ENCODE measurements at places on chromosomes 13 and 19.

DNA sequence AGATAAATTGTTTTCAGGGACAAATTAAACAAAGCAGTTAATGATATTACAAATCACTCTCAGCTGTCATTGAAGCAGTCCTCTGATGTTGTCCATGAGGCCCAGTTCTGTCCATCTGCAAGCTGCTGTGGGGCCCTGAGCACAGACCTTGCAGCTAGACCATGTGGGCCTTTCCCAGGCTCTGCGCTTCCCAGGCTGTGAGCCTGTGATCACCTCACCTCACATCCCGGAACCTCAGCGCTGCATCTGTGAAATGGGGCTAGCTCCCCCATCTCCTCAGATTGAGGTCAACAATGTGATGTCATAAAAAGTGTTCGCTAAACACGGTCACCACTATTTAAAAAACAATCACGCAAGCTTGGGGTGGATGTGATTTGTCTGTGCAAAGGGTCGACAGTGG, 51.9 kb upstream of the UQCRFS1 start:
- peak; percentile 43 for DNase-seq

DNA sequence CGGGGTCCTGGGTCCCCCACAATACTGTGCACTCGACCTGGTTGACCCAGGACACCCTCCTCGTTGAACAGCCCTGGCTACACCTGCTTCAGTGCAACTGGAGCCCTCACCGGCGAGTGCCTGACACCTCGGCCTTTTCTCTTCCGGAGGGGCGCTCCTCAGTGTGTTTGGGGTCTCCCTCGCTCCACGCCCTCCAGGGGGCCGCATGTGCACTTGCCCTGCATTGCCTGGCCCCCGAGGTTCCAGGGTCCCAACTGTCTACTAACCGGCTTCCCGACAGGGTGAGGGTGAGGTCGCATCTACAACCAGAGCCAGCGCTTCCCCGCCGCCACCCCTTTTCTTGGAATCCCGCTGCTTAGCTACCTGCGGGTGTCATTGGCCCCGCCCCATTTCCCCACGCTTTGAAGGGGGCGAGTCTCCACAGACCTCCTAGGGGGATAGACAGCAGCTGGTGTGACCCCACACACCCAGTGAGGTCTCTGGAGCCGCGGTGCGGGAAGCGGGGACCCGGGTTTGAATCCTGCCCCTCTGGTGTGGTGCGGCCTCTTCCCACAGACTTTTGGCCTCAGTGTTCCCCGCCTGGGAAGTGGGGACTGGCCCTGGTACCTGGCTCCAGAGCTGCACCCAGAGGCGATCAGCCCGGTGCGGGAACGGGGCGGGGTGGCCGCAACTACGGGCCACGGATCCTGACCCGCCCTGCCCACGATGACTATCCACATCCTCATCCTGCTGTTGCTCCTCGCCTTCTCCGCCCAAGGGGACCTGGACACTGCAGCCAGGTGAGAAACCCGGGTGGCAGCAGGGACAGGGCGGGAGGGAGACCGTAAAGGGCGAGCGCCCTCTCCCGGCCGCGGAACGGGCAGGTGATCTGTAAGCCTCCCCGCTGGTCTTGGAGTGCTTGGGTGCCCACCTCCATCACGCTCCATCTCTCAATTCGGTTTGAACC, at the start of gene ADM5:
ADM5 (plus strand) TSS at position 462 of the 946 bp plus-strand sequence; CDS start at position 706, 244 bp downstream.
- DNase-seq, result peak; percentile 80

DNA sequence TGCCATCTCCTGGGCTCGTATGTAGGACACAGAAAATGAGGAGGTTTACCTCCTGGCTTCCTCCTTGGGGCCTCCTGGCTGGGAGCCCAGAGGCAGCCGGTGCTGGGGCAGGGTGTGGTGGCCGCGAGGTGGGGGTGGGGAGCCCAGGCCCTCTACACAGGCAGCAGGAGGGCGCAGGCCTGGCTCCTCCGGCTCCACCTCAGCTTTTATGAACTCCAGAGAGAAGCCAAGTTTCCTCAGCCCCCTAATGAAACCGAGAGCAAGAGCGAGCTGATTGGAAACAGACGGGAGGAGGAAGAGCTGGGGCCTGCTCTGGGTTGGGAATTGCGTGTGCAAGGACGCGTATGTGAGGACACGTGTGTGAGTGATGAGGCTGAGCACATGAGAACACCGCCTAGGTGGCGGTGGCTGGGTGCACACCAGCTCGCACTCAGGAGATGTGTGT, 23.1 kb downstream of the LYL1 start:
- DNase-seq, result peak; percentile 79

DNA sequence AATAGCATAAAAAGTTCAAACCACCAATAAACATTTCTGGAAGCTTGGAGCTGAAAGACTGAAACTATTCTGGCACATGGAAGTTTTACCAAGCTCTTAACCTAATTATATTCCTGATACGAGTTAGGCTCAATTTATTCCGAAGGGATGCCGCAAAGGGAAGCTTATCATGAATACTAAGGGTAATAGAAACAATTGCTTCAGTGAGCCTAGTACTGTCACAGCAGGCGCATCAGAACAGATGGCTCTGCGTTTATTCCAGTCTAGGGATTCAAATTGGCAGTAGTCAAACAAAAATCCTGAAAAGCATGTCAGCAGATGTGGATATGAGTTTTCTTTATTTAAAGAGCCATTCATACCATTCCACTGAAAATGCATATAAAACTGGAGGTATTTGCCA, 779.5 kb downstream of the GPC5 start:
- DNase-seq, result no peak

DNA sequence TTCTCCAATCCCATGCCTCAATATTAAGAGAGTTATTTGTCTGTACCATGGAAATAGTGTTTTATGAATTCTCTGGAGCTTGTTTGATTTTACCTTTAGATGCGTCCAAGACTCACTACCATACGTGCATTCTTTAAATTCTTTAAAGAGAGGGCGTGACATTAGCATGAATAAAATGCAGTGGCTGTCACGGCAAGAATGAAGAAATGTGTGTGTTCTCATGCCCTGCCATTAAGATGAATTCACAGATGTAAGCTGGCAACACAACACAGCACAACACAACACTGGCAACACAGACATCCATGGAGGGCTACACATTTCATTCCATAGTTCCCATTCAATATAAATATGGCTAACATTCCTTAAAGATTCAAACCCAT, 213.4 kb downstream of the ENOX1 start:
- no peak for DNase-seq

DNA sequence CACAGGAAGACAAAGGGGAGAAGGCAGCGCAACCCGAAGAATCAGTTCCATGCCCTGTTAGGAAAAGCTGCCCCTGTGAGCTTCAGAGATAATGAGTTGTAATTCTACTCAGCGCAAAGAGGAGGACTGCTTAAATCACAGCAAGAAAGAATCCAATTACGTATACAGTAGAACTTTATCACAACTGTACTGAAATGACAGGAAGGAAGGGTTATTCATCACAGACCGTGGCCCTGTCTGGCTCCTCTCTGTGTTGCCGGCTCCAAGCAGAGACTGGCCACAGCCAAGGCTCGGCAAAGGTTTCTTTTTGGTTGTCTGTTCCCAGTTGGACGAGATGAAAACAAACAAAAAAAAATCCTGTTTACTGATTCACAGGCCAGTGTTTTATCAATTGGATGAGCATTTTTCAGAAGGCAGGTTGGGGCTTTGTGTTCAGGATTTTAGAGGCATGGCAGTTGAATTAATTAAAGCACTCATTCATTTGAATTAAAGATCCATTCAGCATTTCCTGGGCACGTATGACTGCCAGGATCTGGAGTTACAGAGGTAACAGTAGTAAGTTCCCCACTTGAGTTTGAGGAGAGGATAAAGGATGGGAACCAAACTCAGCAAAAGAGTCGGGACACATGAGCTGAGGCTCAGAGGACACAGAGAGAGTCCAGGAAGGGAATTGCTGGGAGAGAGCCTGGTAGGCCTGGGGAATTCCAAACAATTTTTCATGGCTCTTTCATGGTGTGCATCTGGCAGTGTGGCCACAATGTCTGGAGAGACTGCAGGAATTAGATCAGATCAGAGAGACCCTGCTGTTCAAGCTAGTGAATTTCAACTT, 341.0 kb downstream of the DNAJC15 start:
- no peak for DNase-seq

GRCh38 chr19:16537111-16537510, 5.1 kb downstream of the CHERP start:
- DNase-seq, result no peak

GRCh38 chr19:46068345-46069258, 27.8 kb upstream of the IGFL4 start:
- DNase-seq, result no peak

GRCh38 chr13:39406688-39407087, 196.3 kb downstream of the LHFPL6 start:
- no peak for DNase-seq

DNA sequence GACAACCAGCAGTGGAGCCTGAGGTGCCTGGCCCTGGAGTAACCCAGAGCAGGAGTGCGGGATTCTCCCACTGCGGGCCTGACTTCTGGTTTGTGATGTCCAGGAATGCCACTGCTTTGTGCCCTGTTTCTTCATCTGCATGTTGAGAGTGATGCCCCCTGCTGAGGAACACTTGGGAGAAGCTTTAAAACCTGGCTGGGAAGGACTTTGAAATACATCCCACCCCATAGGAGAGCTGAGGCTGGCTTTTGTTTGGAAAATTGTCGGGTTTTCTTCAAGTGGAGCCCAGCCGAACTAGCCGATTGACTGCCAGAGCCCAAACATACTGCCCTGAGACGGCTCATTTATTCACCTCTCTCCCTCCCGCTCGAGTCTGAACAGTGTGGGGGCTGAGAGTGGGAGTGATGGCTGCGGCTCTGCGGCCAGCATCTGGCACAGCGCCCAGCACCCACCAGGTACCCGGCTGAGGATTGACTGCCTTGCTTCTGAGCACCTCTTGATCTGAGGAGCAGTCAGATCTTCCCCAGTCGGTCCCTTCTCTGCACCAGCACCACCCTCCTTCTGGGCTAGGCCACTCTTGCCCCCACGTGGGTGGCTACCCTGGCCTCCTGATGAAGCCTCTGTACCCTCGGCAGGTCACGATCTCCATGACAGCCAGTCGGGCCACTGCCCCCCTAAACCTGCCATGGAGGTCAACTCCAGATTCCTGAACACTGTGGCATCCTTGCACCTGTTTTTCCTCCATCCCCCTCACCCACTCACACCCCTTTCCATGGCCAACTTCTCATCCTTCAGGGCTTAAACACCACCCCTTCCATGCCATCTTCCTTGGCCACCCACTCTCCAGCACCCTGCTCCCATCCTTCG, 148.9 kb downstream of the SIPA1L3 start:
- no peak for DNase-seq

GRCh38 chr19:1944088-1944915, 3.3 kb downstream of the CSNK1G2 start:
- DNase-seq, result no peak

- no peak for DNase-seq
Observed at GRCh38 chr13:49620170-49620621, 8.1 kb upstream of the ARL11 start.

DNA sequence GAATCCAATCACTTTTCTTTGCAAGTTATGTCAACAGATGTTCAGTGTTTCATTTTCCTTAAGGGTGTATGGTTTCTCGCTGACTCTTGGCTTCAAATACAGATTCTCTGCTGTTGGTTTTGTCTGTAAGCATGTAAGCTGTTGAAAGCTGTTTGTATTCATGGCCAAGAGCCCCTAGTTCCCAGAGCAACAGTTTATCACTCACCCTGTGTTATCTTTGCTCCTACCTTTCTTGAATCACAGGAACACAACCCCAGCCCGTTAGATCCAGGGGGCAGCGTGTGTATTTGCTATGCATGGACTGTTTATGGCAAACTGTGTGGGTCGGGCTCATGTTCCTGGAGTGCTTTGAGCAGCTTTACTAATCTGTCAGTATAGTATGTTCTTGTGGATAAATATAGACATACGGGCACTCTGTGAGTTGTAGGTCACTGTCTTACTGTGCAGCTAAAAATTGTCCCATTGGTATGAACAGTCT, 28.9 kb downstream of the FRY start:
- DNase-seq, result no peak

DNA sequence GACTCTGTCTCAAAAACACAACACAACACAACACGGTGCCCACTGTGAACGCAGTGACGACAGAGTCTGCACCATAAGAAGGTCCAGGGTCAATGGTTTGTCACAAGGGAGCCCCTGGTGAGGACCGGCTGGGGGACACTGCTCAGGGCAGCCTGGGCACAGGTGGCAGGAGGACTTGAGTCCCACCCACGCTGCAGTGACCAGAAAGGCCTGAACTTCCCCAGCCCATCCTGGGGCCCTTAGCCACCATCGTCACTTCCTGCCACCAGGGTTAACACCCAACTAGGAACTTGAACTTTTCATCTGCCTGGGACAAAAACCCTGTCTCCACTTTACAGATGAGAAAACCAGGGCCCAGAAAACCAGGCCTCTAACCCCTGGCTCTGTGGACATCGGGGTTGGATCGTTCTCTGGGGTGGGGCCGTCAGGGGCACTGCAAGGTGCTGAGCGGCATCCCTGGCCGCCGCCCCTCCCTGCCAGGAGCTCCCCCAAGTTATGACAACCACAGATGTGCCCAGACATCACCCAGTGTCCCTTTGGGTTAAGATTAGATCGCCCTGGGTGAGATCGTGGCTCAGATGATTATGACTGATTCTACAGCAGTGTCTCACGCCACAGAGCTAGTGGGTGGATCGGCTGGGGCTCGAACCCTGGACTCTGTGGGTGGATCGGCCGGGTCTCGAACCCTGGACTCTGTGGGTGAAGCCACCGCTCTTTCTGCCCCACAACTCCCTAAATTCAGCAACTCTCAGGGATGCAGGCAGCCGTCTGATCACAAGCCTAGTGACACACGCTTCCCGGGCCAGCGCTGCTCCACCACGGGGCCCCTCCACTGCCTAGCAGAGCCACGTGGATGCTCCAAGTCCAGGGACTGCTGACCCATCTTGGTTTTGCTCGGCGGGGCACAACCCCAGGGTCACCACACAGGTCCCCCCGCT, 14.0 kb downstream of the MOB3A start:
- no peak for DNase-seq

GRCh38 chr13:84129966-84130365, 247.7 kb upstream of the SLITRK1 start:
- no peak for DNase-seq

DNA sequence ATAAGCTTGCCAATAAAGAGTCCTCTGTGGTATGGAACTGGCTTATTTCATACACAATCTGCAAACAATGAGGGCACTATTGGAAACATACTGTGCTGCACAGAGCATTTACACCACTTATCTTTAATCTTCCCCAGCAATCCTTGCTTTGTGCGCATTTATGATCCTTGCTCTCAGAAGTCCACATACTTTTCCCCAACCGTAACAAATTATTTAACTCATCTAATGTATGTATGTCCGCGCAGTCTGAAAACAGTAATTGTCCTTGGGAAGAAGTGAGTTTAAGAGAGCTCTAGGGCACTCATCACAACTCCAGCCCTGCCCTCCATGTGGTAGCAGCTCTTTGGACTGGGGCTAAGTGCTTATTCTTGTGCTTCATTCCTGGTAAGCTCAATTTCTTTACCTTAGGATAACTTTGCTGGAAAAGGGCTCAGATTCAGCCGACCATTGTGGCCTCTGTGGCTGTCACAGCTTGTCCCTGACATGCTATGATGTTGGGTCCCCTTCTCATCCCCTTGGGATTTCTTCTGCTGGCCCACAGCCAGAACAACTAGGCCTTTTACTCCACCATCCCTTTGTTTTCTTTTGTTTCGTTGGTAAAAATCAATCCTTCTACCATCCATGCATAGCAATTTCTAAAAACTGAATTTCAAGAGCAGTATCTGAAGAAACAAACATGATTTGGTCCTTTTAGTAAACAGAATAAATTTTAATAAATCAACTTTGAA, 152.7 kb downstream of the TNFRSF19 start:
- no peak for DNase-seq

- no peak for DNase-seq
Observed at GRCh38 chr13:111957913-111958450, 109.0 kb upstream of the SOX1 start.

GRCh38 chr19:46020819-46021125, 2.1 kb downstream of the PGLYRP1 start:
- no peak for DNase-seq

GRCh38 chr13:39712626-39713025, 57.2 kb downstream of the COG6 start:
- no peak for DNase-seq
